ENCODE measurements at places on chromosomes 7 and 10.
A peak's percentile ranks its signal among the peaks of the same experiment; 100 is the strongest.

DNA sequence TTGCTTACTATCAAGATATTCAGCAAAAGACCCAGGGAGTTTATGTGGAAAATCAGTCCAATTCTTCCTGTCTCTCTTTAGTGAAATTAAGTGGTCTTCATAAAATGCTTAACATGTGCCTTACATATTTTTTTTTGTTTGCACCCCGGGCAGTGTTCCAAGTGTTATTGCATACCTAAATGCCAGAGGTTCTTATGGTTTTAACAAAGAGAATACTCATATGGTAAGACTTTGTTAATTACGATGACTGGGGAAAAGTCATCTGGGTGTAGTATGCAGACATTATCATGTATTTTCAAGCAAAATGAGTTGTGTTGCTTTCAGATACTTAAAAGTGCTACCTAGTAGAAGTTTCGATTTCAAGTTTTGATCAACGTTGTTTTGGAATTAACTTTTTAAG lies 82.6 kb downstream of the PRKG1 start:
- DNase-seq, result peak; percentile 94

GRCh38 chr7:94420328-94420727 lies 25.6 kb downstream of the COL1A2 start:
- DNase-seq, result peak; percentile 26

GRCh38 chr10:126135941-126136595 lies 239.7 kb downstream of the FANK1 start:
- no peak for DNase-seq

GRCh38 chr10:99975106-99975829 lies 34.5 kb downstream of the DNMBP start:
- DNase-seq, result no peak

DNA sequence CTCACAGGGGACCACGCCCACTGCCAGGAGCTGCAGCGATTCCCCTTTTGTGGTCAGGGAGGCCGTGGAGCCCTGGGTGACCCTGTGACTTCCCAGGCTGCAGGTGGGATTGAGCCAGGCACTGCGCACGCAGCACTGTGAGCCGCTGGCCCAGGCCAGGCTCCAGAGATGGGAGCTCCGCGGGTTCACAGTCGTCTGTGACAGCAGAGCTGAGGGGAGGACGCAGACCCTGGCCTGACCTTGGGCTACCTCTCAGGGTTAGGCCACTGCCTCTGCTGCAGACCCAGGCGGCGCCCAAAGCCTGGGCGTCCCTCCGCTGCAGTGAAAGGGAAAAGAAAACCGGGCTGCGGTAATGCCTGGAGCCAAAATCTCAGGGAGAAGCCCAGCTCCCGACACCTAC lies 107.5 kb upstream of the GPR26 start:
- no peak for DNase-seq

All from fibroblast of skin of right quadriceps (primary cell).